ENCODE measurements at places on chromosomes 11 and 22.

- DNase-seq: no peak
Observed at GRCh38 chr11:43145653-43146052, 166.1 kb upstream of the API5 start.

DNA sequence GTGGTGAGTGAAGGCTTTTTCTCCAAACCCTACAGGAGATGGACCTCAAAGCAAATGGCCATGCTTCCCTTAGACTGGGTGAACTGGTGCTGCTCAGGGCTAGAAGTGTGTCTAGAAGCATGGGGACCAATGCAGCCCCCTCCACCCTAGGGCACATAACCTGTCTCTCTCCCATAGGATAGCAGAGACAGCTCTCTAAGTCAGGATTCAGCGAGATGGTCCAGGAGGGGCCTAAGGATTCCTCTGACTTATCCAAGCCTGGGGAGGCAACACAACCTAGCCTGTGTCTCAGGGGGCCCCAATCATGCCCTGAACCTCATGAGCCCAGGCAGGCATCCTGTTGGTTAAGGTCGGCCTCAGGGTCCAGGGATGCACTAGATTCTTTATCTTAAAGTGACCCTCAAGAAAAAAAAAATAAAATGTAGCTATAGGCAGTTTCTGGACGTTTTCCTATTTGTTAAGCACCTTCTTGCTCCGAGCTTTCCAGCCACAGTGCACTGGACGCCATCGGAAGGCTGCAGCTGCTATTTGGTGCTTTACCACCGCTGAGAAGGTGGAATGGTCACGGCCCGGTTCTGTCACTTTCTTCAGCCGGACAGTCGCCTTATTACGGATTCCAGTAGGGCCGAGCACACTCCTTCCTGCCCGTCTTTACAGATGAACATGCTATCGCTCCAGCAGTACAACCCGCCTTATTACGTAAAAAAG is 5.0 kb upstream of the CCND1 start:
- DNase-seq: no peak

- DNase-seq: no peak
Observed at GRCh38 chr11:48008951-48009270, 28.6 kb downstream of the PTPRJ start.

DNA sequence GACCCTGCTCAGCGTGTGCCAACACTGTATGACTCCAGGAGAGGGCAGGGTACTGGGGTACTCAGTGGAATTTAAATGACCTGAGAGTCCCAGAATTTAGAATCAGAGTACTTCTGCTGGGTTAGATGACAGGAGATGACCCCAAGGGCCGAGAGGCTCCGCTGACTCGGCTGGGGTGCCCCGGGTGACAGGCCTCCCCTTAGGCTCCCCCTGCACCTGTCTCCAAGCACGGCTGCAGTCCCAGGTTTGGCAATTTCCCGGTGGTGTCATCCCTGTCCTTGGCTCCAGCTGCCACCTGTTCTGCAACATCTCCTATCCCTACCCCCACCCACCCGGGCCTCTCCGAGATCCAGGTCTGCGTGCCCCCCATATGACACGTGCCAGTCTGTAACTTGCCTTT is 1.3 kb downstream of the ACTN3 start:
- DNase-seq: no peak

DNA sequence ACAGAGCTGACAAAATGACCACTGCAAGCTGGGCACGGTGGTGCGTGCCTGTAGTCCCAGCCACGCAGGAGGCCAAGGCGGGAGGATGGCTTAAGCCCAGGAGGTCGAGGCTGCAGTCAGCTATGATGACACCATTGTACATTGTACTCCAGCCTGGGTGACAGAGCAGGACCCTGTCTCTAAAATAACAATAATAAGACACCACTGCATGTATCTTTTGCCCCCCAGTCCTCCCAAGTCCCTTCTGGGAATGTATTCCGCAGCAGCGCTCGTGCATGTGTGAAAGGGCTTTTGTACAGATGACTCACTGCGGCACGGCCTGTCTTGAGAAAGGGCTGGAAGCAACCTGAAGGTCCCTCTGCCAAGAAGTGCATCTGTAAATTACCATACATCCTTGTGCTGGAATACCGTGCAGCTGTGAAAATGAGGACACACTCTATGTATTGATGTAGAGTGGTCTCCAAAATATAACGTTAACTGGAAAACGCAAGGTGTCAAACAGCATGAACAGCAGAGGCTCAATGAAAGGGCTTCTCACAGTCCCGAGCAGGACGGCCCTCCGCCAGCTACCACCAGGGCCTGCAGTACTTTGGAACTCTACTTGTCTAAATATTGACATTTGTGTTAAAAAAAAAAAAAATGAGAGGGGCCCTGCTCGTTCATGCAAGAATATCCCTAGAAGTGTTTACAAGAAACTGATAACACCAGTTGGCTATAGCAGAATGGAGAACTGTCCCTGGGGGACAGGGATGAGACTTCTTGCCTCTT is 9.0 kb upstream of the CDC42EP2 start:
- DNase-seq: no peak

DNA sequence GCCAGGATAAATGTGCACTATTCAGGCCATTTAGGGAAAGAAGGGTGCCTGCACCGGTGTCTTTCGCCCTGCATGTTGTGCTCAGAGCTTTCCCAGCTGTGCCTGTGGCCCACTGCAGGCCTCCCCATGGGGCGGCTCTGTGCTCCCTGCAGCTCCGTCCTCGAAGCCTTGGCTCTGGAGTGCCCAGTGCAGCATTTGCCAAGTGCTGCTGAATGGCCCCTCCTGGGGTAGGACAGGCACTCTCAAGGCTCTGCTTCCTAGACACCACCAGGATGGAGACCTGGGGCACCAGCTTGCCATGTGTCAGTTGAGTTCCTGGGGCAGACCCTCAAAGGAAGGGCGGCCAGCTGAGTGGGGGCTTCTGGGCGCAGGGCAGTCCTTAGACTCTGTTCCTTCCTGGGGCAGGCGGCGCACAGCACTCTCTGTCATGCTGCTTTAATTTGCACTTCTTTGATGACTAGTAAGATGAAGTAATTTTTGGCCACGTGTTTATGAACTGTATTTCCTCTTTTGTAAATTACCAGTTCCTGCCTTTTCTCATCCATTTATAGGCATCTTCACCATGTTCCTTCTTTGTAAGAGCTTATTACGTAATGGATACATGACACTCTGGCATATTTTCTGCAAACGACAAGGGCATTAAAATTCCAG is 32.1 kb upstream of the GNB1L start:
- peak; percentile 62 for DNase-seq

DNA sequence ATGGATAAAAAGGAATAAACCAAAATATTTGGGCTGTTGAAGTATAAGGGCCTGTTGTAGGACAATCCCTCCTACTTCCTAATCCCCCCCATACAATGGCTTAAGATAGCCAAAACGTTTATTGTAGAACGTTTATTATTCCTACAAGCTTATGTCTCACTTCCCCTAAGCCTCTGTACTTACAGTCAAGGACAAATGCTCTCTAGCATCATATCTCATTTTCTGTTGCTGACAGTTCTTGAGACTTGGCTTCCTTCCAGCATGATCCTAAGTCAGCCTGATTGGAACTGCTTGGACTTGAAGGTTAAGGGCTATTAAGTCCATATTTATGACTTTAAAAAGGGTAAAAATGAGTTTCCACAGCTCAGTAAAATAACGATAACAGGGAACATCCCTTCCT is 8.8 kb downstream of the MISFA start:
- no peak for DNase-seq

GRCh38 chr11:105520706-105521345 is 89.0 kb upstream of the GRIA4 start:
- DNase-seq: no peak
